ENCODE measurements at places on chromosomes 16 and 17.

DNA sequence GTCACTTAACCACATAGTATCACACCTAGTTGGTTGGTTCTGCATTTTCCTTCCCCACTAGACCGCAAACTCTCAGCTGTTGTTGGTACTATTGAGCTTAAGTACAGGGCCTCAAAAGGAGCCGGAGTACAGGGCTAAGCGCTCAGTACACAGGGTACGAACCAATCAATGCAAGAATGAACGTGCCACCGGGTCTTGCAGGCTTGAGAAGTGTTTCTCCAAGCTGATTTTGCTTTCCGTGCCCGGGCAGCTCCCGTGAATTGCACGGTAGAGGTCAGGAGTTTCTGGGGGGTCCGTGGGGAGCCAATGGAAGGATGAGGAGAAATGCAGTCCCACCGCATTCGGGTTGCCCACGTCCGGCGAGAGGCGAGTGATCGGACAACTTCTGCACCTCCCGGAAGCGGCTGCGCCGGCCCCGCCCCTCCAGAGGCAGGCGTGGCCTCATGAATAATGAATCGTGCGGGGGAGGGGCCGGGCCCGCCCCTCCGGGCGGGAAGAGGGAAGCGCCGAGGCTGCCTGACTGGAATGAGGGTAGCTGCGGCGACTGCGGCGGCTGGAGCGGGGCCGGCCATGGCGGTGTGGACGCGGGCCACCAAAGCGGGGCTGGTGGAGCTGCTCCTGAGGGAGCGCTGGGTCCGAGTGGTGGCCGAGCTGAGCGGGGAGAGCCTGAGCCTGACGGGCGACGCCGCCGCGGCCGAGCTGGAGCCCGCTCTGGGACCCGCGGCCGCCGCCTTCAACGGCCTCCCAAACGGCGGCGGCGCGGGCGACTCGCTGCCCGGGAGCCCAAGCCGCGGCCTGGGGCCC, at the start of gene SNTB2:
Gene SNTB2 (plus strand): TSS at position 523 of the 804 bp plus-strand sequence. CDS start 3 bp downstream, at position 526.
- DNase-seq, result peak; percentile 90

- no peak for DNase-seq
Observed at GRCh38 chr17:27845264-27846041, 45.1 kb upstream of the NOS2 start.

DNA sequence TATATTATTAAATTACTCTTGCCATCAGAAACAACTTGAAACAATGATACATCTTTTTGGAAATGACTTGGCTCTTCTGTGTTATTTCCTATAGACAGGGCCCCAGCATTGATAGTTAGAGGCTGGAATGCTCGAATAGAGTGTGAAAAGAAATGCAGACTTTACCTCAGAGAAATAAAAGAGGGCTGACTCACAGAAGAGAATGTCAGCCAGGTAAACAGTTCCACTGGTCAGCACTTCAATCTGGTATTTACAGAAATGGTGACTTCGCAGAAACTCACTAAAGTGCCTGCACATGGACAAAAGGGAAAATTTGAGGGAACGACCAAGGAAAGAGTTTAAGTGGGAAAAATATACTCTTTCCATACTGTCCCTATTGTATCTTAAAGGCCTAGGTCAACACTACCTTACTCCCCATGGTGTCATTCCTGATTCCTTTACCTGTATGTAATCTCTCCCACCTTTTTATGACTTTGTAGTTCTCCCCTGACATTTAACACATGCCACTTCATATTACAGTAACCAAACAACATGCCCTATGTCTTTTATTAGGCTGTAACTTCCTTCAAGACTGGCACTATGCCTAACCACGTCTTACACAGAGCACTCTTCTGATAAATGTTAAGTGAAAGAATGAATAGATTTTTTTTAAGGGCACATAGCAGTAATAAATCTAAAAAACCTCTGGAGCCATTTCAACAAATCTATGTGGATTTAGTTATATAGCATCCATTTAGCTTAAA, 36.7 kb downstream of the AKAP10 start:
- DNase-seq, result no peak

DNA sequence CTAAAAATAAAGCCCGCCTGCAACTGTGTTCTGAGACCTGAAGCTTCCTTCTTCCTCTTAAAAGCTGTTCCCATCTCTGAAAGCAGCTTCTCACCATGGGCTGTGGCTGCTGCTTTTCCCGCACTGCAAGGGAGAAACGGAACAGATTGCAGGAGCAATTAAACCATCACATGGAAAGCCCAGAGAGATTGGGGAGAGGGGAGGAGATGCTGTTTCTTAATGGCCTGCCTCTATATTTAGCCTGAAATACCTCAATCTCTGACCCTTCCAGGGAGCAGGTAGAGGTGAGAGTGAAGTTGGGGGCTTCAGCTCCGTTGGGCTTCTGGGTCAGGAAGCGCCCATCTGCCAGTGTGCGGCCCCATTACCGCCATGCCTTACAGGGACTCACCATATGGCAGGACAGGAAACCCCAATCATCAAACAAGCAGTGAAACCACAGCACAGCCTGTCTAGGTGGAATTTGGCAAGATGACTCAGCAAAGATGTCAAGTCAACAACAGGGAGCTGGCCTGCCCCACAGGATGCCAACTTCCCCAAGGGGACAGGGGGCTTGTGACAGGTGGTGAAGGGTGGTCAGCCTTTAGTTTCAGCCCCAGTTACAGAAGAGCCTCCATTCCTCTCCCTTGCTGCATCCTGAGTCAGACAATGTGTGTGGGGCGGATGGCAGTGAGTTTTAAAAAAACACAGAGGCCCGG, 286.6 kb upstream of the CCL2 start:
- DNase-seq, result no peak

GRCh38 chr17:17506181-17506741, 10.1 kb upstream of the RASD1 start:
- DNase-seq, result no peak

GRCh38 chr17:45296833-45297124, 20.0 kb downstream of the MAP3K14 start:
- DNase-seq, result no peak

DNA sequence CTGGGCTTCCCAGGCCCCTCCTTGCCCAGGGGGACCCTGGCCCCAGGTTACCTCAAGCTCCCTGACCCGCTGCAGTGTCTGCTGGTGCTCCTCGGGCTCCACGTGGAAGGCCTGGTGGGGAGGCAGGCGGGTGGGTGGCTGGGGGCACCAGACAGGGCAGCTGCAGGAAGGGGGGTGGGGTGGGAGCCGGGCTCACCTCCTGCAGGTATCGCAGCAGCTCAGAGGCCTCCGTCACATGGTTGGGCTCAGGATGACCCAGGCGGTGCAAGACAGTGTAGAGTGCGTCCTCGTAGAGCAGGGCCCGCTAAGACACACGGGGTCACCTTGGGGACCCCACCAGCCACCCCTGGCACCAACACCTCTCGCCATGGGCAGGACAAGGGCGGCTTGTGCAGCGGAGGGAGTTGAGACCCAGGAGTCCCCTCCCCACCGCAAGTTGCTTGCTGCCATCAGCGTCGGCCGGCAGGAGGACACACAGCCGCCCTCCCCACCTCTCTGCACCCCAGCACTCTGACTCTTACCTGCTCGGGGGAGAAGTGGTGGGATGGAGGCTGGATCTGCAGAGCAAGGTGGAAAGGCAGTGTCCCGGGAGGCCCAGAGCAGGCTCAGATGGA, 1.1 kb downstream of the UNC13D start:
- DNase-seq, result no peak

- DNase-seq, result no peak
Observed at GRCh38 chr16:19757762-19758595, 39.9 kb downstream of the IQCK start.

DNA sequence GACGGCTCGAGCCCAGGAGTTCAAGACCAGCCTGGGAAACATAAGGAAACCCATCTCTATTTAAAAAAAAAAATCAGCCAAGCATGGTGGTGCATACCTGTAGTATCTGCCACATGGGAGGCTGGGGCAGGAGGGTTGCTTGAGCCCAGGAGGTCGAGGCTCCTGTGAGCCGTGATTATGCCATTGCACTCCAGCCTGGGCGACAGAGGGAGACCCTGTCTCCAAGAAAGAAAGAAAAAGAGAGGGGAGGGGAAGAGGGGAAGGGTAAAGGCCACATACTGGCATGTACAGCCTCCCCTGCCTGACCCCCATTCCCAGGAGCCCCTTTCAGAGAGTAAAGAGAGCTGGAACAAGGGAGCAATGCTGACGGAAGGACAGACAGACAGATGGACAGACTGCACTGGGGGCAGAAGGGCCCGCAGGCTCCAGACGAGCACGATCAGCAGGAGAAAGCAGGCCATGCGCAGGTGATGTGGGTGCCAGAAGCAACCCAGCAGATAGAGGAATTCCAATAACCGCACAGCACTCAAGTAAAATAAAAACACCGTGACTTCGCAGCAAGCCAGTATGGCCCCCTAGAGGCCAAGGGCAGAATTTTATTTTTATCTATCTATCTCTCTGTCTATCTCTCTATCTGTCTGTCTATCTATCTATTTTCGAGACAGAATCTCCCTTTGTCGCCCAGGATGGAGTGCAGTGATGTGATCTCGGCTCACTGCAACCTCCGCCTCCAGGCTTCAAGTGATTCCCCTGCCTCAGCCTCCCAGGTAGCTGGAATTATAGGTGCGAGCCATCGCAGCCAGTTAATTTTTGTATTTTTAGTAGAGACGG, 27.1 kb upstream of the SNN start:
- peak; percentile 39 for DNase-seq

- no peak for DNase-seq
Observed at GRCh38 chr17:63685041-63685440, 14.9 kb downstream of the LIMD2 start.

DNA sequence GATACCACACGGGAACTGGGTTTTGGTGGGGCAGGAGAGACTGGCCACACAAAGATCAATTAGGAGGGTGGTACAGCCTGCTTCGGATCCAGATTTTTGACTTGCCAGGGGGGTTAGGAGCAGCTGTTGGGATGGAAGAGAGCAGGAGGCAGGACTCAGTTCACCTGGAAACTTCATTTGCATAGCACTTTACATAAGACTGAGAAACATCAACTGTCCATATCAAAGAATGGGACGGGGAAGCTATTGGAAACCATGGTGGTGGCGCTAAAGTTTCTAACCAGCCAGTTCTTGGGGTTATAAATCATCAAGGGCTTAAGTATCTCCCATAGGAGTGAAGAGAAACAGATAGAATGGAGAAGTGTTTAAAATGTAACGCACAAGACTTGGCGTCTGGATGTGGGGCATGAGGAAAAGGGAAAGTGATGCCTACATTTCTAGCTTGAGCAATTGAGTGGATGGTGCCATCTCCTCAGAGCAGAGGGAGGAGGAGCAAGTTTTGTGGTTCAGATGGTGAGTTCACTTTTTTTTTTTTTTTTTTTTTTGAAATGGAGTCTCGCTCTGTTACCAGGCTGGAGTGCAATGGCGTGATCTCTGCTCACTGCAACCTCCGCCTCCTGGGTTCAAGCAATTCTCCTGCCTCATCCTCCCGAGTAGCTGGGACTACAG, 6.4 kb upstream of the SRCAP start:
- DNase-seq, result no peak

GRCh38 chr17:17044846-17045561, 2.7 kb downstream of the MPRIP start:
- peak; percentile 59 for DNase-seq

- no peak for DNase-seq
Observed at GRCh38 chr16:54519161-54519695, 232.6 kb upstream of the IRX3 start.

GRCh38 chr16:9112844-9113186, 21.4 kb downstream of the HAPSTR1 start:
- no peak for DNase-seq

DNA sequence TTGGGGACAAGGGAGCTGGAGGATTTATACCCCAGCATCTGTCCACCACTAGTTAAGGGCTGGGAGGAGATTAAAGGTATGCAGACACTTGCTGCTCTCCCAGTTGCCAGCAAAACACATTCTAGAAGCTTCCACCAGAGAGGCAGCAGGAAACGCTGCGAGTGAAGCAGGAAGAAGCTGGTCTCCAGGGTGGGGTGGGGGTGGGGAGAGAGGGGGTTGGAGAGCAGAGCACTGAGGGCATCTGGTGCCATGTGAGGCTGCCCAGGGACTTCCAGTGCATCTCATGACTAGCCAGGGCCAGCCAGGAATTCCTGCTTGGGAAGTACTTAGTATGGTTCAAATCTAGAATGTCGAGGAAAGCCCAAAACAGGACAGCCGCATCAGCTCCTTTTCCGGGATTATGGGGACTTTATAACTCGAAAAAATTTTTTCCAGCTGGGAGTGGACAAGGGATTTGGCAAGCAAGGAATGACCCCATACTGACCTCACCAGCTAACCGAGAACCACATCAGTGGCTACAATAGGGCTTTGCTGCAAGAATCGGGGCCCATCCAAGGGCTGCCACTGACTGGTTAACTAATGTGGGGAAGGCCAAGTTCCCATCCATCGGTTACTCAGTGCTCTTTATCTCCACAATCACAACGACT, 26.2 kb upstream of the AXIN2 start:
- DNase-seq, result no peak

- DNase-seq, result no peak
Observed at GRCh38 chr16:69277413-69277812, 33.7 kb upstream of the VPS4A start.

- no peak for DNase-seq
Observed at GRCh38 chr17:45226576-45226975, 4.9 kb downstream of the FMNL1 start.

DNA sequence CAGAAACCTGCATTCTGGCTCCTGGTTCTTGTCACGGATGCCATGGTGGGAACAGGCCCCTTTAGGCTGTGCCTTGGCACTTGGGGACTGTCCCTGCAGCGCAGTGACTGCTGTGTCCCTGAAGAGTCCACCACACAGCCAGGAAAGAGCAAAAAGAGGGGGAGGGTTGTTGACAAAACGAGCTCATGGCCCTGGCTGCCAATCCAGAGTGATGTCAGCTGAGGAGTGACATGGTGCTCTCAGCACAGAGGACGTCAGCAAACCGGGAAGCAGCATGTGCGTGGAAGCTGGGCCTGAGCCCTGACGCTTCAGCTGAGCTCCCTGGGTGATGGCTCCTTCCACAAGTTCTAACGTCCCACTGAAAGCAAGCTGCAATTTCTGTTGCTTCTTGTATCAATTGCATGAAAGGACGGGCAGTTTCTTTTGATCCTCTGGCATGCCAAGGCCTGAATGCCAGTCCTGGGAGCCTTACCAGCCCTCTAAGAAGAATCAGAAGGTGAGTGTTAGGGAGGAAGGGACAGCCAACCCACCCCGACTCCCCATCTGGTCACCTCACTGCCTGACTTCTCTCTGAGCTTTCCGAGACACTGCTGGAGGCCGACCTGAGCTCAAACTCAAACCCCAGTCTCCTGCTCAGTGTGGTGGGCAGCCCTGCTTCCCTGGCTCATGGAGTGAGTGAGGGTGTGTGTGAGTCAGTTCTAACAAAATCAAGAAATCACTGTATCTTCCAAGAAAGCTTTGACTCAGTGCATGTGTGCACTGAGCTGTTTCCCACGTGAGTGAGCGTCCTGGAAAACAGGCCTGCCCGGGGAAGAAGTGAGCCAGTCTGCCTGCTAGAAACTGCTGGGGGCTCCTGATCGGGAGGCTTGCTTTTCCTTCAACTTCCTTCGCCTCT, 14.7 kb upstream of the WNT3 start:
- DNase-seq, result peak; percentile 61

- DNase-seq, result no peak
Observed at GRCh38 chr17:75227729-75228128, 22.2 kb downstream of the NUP85 start.

GRCh38 chr17:47997586-47997985, 26.7 kb downstream of the CDK5RAP3 start:
- no peak for DNase-seq

Data from SK-N-DZ (cell line).